HCT116 (cell line): ENCODE measurements at places on chromosomes 1 and 21. TPM values are rescaled to one million over a fixed set of nuclear protein-coding genes. Genes with fewer than 3 reads are reported as not detected.

VWA5B1 gene
- not detected for total RNA-seq

GRCh38 chr1:116218922-116219321 lies 107.7 kb downstream of the MAB21L3 start:
- no peak for DNase-seq

DNA sequence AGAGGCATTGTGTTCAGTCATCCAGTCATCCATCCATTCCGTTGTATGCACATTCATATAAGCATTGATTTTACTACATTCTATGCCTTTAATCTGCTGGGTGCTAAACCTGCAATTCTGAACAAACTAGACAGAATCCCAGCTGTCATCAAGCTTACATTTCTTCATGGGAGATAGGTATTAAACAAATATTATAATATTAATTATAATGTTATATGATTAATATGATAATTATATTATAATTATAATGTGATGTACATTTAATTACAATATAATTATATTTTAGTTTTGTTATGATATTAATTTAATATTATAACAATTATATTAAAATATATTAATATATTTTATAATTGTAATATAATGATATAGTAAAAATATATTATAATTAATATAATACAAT lies 112.4 kb downstream of the BRINP3 start:
- DNase-seq, result no peak

KCNE1 gene
- not detected for total RNA-seq

DNA sequence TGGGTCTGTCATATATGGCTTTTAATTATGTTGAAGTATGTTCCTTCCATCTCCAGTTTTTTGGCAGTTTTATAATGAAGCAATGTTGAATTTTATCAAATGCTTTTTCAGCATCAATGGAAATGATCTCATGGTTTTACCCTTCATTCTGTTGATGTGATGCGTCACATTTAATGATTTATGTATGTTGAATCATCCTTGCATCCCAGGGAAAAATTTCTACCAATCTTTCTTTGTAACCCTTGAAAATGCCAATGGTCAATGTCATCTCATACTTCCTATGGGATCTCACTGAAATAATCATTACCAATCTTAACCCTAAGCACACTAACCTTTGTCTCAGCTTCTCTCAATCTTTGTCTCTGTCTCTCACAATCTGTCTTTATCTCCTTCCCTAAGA lies 1004.0 kb downstream of the KCNT2 start:
- no peak for DNase-seq

GRCh38 chr21:41665766-41666595 lies 100.9 kb downstream of the RIPK4 start:
- DNase-seq, result no peak

TTC34 gene
- 1.3 TPM for total RNA-seq

- DNase-seq, result no peak
Measured at GRCh38 chr1:35539073-35539823, 18.0 kb downstream of the KIAA0319L start.

NGF gene
- not detected for total RNA-seq

GRCh38 chr1:228079601-228080263 lies 2.8 kb upstream of the ARF1 start:
- DNase-seq, result no peak

TSACC gene
- 1.0 TPM for total RNA-seq

DNA sequence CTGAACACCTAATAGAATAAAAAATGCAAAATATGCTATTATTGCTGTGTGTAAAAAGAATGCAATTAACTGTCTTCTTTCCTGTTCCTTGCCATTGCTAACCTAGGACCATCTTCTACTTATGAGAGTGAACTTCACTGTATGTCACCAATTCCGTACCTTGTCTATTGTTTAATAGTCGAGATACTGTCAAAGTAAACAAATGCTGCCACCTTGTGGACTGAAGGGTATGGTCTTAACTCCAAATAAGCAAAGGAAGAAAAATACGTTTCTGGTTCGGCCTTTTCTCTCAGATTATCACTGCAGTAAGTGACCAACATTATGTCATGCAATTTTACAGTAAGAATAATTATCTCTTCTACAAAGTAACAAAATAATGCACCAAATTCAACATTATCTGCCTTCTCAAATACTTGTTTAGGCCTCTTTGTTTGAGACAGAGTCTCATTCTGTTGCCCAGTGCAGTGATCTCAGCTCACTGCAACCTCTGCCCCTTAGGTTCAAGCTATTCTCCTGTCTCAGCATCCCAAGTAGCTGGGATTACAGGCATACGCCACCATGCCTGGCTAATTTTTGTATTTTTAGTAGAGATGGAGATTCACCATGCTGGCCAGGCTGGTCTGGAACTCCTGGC lies 133.4 kb downstream of the COP1 start:
- peak; percentile 52 for DNase-seq

C8B gene
- total RNA-seq, result 0.10 TPM

DUSP10 gene
- 1.7 TPM for total RNA-seq

DNA sequence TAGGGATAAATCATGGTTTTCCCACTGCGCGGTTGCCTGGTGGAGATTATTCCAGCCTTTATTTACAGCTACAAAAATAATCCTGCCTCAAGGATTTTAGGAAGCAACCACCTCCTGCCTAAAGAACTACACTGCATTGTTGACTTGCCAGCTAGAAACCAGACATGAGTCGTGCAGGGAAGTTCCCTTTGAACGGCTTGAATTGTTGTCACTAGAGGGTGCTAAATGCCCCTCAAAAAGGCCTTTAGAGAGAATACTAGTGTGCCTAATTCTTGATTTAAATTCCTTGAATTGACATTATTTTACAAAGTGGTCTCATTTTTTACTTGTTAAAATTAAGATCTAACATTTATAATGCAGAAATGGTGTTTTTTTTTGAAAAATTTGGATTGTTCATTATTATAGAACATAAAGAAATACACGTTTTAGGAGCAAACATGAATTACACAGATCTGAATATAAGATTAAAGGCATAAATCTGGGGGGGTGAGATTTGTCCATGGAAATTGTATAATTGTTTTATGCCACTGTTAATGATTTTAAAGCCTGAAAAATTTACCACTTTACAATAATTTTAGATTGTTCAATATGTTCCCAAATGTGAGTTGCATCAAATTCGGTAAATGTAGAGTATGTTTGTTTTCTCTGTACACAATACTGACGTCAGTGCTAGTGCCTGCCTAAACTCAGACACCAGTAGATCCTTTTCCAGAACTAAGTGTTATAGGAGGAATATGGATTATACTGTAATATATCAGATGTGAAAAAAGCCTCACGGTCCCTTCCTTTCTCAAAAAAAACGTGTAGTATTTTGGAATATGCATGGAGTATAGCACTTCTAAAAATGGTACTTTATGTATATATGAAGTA lies 7.6 kb upstream of the ERG start:
- peak; percentile 42 for DNase-seq

DNA sequence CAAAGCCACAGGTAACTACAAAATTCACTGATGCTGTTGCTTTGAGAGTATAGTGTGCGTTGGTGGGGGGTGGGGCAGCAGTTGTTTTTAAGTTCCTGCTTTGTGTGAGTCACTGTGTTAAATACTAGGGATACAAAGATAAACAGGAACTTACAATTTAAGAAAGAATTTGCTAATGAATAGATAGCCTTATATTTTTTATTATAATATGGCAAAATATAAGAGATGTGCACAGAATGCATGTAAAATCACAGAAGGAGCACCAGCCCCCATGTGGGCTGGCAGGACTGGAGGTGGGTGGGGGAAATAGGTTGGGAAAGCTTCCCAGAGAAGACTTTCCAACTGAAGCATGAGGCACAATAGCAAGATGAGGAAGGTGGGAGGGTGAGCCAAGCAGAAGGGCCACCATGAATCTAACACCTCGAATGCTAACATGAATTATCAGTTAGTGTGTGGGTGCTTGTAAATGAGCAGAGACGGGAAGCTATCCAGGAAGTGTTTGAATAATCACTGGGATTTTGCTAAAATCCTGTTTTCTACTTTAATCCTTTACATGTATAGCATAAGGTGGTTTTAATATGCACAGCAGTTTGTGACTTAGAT lies 57.0 kb upstream of the RAVER2 start:
- DNase-seq, result no peak

ACKR1 gene
- total RNA-seq, result not detected

DNA sequence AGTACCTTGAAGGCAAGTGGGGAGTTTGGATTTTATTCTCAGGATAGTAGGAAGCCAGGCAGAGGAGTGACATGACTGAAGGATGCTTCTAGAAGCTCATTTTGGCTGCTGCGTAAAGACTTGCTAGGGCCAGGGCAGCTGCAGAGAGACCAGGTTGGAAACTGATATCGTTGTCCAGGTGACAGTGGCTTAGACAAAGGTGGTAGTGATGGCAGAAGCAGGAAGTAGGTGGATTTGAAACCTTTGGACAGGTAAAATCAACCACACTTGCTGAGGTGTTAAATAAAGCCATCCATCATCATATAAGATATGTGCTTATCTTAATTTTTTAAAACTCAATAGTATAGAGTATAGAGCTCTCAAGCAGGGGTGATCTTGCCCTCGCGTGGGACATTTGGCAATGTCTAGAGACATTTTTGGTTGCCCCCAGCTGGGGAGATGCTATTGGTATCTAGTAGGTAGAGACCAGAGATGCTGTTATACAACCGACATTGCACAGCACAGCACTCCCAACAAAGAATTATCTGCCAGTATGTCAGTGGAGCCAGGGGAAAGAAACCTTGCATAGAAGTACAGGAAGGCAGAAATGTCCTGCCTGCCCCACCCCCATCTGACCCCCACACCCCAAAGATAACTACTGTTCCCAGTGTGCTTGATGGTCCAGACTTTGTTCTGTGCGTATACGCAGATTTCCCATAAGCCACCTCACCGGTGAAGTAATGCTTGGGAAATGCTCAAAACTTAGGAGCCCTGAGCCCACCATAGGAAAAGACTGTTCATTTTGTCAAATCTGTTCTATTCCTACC lies 31.1 kb downstream of the TMEM51 start:
- no peak for DNase-seq

DNA sequence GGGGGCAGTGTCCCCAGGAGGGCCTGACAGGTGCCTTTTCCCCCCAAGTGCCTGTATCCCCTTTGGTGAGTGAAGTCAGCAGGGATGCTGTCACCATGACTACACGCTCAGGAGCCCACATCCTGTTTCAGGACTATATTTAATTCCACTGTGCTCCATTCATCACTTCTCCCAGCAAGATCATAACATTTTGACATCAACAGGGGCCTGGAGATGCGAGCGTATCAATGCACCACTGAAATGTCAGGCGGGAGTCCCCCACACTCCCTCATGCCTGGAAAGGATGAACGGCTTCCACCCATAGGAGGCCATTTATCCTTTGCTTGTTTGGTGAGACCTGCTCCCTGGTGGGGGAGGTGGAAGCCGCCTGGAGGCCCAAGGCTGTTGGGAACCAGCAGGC lies 119.1 kb downstream of the PTPRU start:
- no peak for DNase-seq

- DNase-seq, result peak; percentile 12
Measured at GRCh38 chr1:241485554-241485992, 34.0 kb downstream of the FH start.

- peak; percentile 10 for DNase-seq
Measured at GRCh38 chr1:88398338-88398737, 285.7 kb upstream of the PKN2 start.

- DNase-seq, result no peak
Measured at GRCh38 chr1:153260585-153261280, 1.2 kb downstream of the LORICRIN start.

GRCh38 chr1:156920233-156921052 lies at the start of gene LRRC71:
Gene LRRC71, plus strand, starts transcription at chr1:156920632. Its CDS starts 172 bp downstream, at chr1:156920804.
- DNase-seq, result peak; percentile 49

OBSCN gene
- 16.6 TPM for total RNA-seq

DNA sequence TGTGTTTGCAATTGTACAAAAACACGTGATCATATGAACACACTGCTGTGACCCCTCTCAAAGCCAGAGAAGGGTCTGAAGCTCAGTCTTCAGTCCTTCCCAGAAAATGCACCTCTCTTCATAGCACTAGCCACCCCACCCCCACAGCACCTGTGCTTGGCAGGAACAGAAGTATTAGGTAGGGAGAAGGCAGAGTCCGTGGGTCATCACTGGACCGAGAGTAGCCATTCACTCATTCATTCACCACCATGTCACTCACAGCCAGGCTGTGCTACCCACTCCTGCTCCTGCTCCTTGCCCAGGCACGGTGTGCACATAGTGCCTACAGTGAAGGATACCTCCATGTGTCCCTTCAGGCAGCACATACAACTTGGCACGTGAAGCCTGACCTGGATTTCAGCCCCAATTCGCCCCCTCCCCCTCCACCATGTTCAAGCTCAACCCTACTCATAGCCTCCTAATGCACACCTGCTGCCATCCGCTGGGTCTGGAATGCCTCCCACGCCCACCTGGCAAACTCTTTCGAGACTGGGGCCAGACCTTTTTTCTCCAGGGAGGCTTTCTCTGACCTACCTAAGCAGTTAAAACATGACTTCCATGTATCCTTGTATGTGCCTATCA lies 81.9 kb upstream of the GALNT2 start:
- DNase-seq, result no peak

CNKSR1 gene
- total RNA-seq, result 26.6 TPM

- no peak for DNase-seq
Measured at GRCh38 chr1:248923352-248924338, 17.6 kb downstream of the PGBD2 start.

- no peak for DNase-seq
Measured at GRCh38 chr1:67939186-67939743, 106.0 kb upstream of the GNG12 start.

DNA sequence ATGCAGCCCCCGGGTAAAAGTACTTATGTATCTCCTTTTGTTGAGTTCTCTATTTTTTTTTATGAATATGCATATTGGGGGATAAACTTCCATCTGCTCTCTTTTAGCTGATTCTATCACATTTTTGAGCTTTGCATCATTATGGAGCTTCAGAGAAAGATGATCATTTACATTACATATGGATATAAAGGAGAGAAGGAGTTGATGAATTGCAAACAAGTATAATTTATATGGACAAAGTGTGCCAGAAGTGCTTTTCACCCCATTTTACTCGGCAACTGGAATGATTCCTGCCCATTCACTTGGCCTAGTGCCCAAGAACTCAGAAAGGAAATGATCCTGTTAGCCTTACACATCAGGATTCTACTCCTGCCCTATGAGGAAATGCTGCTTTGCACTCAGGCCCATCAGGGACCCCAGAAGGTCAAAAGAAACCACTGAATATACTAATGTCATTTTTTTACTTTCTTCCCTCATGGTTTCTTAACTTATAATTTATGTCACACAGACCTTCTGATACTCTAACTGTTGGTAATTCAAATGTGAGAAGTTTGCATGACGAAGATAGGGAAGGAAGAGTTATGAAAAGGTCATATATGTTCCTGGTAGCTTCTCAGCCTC lies 65.6 kb downstream of the SAMSN1 start:
- no peak for DNase-seq

DNA sequence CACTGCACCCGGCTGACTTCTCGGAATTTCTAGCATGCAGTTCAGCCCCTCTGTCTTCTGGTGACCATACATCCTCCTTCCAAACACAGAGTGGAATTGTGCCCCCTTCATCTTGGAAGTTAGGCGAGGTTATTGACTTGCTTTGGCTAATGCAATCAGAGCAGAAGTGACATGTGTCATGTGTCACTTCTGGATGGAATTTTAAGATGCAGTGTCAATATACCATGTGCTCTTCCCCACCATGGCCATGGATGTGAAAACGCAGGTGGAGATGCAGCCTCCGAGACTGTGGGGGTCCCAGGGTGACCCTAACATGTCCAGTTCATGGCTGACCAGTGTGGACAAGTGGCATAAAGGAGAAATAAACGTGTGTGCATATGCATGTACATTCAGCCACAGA lies 83.0 kb downstream of the KCNJ6 start:
- no peak for DNase-seq
